ENCODE measurements at places on chromosomes 7 and 10. TPM values are rescaled to one million over a fixed set of nuclear protein-coding genes. Genes with fewer than 3 reads are reported as not detected.

DNA sequence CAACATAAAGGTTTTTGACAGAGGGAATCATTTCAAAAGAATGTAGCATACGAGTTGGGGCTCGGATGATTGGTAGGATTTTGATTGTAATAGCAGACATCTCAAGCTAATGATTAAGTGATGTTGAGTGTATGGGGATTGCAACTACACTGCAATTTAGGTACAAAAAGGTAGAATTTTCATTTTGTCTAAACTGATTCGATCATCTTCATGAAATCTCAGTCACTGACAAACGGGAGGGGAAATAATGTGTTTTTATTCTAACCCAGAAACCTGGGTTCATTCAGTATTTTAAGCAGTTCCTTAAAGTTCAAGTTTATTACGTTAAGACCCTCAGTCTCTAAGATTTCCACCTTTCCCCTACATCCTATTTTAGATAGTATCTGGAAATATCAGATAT, 3.9 kb upstream of the PHYHIPL start:
- H3K4me1 ChIP-seq, result peaks cover 2% of the 10 kb centered on the region
- peaks cover 17% of the 10 kb centered on the region for H3K27me3 ChIP-seq
- no peak overlapping the region for H3K27ac ChIP-seq
- DNase-seq, result no peak

GRCh38 chr7:110625294-110625693, 465.6 kb upstream of the LRRN3 start:
- no peak for DNase-seq
- H3K27ac ChIP-seq, result no peak overlapping the region
- no peaks in the 10 kb centered on the region for H3K27me3 ChIP-seq
- H3K4me3 ChIP-seq, result no peak overlapping the region
- no peaks in the 10 kb centered on the region for H3K36me3 ChIP-seq

GRCh38 chr10:117541909-117542705, 439 bp upstream of the EMX2 start:
- no peaks in the 10 kb centered on the region for H3K36me3 ChIP-seq
- H3K27ac ChIP-seq, result no peak overlapping the region
- peak; percentile 44 for DNase-seq
- H3K27me3 ChIP-seq, result peaks cover 67% of the 10 kb centered on the region

DNA sequence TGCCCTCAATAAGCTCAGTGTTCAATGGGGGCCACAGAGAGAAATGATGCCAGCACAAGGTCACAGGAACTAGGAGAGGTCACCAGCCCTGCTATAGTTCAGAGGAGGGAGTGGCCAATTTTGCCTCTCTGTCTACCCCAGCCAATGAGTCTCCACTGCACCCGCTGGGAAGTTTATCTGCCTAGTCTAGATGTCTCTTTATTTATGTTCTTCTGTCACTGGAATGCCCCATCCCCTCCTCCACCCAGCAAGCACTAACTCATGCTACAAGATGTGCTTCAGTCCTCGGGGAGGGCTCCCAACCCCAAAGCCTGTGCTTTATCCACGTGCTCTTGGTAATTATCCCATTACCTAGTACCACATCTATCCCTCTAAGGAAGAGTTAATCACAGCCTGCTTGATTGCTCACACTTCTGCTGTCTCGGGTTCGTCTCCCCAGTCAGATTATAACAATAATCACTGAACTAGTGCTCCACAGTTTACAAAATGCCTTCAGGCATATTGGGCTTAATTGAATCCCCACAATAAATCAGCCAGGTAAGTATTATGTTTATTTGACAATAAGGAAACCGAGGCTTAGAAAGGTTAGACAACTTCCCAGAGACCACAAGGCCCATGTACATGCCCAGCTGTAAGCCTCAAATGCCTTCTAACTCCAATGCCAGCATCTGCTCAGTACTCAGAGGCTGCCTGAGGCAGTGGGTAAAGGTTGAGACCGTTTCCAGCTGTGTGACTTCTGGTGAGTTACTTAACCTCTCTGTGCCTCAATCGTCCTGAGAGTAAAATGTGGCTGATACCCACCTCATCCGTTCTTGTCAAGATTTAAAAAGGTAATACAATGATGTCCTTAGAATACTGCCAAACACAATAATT, 3.9 kb downstream of the HIP1 start:
- no peak overlapping the region for H3K4me3 ChIP-seq
- H3K36me3 ChIP-seq, result no peaks in the 10 kb centered on the region
- H3K27me3 ChIP-seq, result no peaks in the 10 kb centered on the region
- DNase-seq, result no peak
- H3K4me1 ChIP-seq, result peaks cover 13% of the 10 kb centered on the region
- H3K27ac ChIP-seq, result no peak overlapping the region

- no peak for DNase-seq
- H3K27ac ChIP-seq, result no peak overlapping the region
- H3K4me3 ChIP-seq, result no peak overlapping the region
- no peaks in the 10 kb centered on the region for H3K27me3 ChIP-seq
Measured at GRCh38 chr10:119278126-119278709, 70.8 kb downstream of the GRK5 start.

DNA sequence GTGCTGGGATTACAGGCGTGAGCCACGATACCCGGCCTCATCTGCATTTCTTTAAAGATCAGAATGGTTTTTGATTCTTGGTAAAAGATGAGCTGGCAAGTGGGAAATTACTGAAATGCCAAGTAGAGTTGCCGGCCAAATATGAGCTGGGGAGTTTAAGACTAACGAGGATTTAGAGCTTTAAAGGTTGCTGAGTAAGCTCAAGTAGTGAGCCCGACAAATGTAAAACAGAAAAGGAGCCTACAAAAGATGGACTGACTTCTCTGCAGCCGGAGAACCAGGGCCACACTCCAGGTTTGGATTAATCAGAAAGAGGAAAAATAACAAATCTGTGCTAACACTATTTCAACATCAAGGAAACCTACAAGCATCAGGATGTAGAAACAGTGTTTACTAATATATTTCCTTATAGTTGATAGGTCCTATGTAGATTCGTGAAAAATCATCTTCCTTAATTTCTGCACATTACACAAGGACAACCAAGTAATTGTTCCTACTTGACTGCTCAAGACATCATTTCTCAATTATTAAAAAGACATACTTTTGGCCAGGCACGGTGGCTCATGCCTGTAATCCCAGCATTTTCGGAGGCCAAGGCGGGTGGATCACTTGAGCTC, 49.6 kb downstream of the MPP7 start:
- H3K27ac ChIP-seq, result no peak overlapping the region
- peaks cover 25% of the 10 kb centered on the region for H3K4me1 ChIP-seq
- no peak overlapping the region for H3K4me3 ChIP-seq
- no peaks in the 10 kb centered on the region for H3K36me3 ChIP-seq

DNA sequence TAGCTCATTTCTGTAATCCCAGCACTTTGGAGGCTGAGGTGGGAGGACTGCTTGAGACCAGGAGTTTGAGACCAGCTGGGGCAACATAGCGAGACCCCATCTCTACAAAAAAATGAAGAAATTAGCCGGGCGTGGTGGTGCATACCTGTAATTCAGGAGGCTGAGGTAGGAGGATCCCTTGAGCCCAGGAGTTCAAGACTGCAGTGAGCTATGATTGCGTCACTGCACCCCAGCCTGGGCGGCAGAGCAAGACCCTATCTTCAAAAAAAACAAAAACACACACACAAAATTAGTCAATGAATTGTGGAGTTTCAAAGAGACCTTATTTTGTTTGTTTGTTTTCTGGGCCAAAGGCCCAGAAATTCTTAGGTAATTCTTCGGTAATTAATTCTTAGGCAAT, 110.0 kb downstream of the CUX1 start:
- H3K4me3 ChIP-seq, result no peak overlapping the region
- H3K36me3 ChIP-seq, result peaks cover 5% of the 10 kb centered on the region
- DNase-seq, result no peak
- no peak overlapping the region for H3K27ac ChIP-seq
- no peaks in the 10 kb centered on the region for H3K27me3 ChIP-seq
- H3K4me1 ChIP-seq, result peaks cover 15% of the 10 kb centered on the region

DNA sequence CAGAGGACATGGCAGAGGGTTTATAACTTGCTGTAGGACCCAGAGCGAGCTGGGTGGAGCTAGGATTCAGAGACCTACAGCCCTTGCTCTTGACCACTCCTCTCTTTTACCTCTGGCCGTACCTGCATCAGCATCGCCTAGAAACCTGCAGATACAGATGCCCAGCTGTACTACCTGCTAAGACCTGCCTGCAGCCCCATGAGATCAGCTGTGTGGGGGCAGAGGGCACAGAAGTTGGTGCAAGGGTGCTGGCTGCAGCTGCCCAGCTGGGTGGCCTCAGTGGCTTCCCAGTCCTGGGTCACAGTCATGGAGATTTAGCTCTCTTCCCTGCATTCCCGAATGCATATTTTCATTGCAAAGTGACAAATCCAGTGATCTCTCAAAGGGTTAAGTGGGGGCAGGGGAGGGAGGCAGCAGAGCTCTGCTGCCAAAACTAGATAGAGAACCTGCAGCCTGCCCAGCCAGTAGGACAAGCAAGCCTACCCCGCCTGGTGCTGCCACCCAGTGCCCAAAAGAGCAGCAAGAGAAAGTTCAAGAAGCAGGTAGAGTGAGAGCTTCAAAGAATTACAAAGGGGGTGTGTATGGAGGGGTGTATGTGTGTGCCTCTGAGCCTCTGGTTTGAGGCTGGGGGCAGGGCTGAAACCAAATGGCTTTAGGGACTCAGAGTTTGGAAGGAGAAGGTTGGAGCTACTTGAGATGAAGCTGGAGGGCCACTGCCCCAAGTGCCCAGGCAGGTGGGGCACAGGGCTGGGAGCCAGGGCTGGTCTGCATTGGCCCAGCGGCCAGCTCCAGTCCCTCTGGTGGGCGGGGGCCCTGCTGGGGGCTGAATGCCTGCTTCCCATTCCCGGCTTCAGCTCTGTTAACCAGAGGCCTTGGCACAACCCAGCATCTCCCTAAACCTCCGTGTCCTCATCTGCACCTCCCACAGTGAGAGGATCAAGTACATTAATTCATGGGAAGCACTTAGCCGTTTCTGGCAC, 6.9 kb downstream of the FAM241B start:
- no peak overlapping the region for H3K4me3 ChIP-seq
- H3K36me3 ChIP-seq, result no peaks in the 10 kb centered on the region
- no peak overlapping the region for H3K27ac ChIP-seq
- no peaks in the 10 kb centered on the region for H3K27me3 ChIP-seq

- no peaks in the 10 kb centered on the region for H3K4me1 ChIP-seq
- no peak overlapping the region for H3K27ac ChIP-seq
- H3K27me3 ChIP-seq, result peaks cover 21% of the 10 kb centered on the region
- peaks cover 4% of the 10 kb centered on the region for H3K36me3 ChIP-seq
- no peak overlapping the region for H3K4me3 ChIP-seq
Measured at GRCh38 chr7:138036135-138036534, 34.2 kb upstream of the CREB3L2 start.

GRCh38 chr10:99754670-99755069, 22.6 kb downstream of the CUTC start:
- no peaks in the 10 kb centered on the region for H3K27me3 ChIP-seq
- H3K27ac ChIP-seq, result no peak overlapping the region
- no peak for DNase-seq
- H3K36me3 ChIP-seq, result peaks cover 64% of the 10 kb centered on the region
- no peaks in the 10 kb centered on the region for H3K4me1 ChIP-seq
- no peak overlapping the region for H3K4me3 ChIP-seq

- H3K36me3 ChIP-seq, result no peaks in the 10 kb centered on the region
- H3K27ac ChIP-seq, result no peak overlapping the region
- peaks cover 21% of the 10 kb centered on the region for H3K27me3 ChIP-seq
- no peak overlapping the region for H3K4me3 ChIP-seq
- no peak for DNase-seq
- H3K4me1 ChIP-seq, result peaks cover under 1% of the 10 kb centered on the region
Measured at GRCh38 chr7:26043801-26044200, 108.2 kb upstream of the NFE2L3 start.

DNA sequence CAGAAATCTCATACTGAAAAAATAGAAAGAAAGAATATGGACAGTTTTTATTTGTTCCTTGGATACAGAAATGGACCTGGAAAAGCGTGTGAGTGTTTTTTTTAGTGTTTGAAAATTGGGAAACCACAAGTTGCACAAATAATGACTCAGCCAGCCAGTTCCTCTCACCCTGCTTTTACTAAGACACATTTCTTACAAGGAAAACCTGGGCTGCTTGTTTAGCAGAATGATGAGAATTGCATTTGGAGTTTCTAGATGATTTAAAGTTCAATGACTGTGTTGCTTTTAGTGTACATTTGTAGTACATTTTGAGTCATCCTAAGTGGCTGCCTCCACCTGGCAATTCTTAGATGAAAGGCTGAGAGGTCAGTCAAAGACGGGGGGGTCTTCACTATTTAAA, 218.7 kb downstream of the ABCA13 start:
- no peaks in the 10 kb centered on the region for H3K36me3 ChIP-seq
- H3K27me3 ChIP-seq, result no peaks in the 10 kb centered on the region
- no peak overlapping the region for H3K27ac ChIP-seq
- H3K4me1 ChIP-seq, result no peaks in the 10 kb centered on the region

- peaks cover 2% of the 10 kb centered on the region for H3K36me3 ChIP-seq
- no peak for DNase-seq
- H3K4me3 ChIP-seq, result no peak within 1 kb of the TSS
- no peaks in the 10 kb centered on the region for H3K27me3 ChIP-seq
- H3K27ac ChIP-seq, result no peak within 1 kb of the TSS
Measured at GRCh38 chr7:102912742-102913141, at the start of gene LRRC17. Gene LRRC17 (plus strand): TSS chr7:102913000. CDS start chr7:102933914, 20,914 bp downstream.

DNA sequence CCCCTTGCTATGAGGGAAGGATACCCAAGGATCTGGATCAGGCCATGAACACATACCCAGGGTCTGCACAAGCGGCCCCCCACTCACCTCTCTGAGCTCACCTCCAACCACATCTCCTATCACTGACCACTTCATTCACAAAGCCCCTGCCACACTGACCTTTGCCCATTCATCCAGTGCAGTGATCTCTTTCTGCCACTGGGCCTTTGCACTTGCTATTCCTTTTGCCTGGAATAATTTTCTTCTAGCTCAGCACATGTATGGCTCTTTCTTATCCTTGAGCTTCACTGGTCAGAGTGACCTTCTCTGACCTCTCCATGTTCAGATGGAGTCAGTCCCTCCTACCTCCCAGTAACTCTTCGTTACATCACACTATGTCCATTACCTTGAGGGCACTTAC, 48.3 kb downstream of the ADRA2A start:
- no peak for DNase-seq
- no peaks in the 10 kb centered on the region for H3K4me1 ChIP-seq
- H3K4me3 ChIP-seq, result no peak overlapping the region
- H3K27ac ChIP-seq, result no peak overlapping the region
- H3K27me3 ChIP-seq, result peaks cover 2% of the 10 kb centered on the region
- H3K36me3 ChIP-seq, result no peaks in the 10 kb centered on the region

FIS1 gene
- 96.8 TPM for total RNA-seq

HKDC1 gene
- total RNA-seq, result 0.40 TPM

CFAP70 gene
- 0.59 TPM for total RNA-seq

APBB1IP gene
- total RNA-seq, result 64.8 TPM

RBM33 gene
- 73.7 TPM for total RNA-seq

HMX3 gene
- total RNA-seq, result 0.69 TPM

OR13A1 gene
- total RNA-seq, result not detected

SUN1 gene
- 71.6 TPM for total RNA-seq

C7orf33 gene
- not detected for total RNA-seq

CLRN3 gene
- total RNA-seq, result not detected

KLF14 gene
- not detected for total RNA-seq

CLCN1 gene
- 0.09 TPM for total RNA-seq

UCN3 gene
- total RNA-seq, result not detected

PLEKHS1 gene
- not detected for total RNA-seq
